NCI-H510A (cell line): ENCODE measurements at places on chromosomes 5 and 9.

- no peak for DNase-seq
These were observed 85.3 kb downstream of the TTLL11 start for GRCh38 chr9:122007837-122008236.

- no peak for DNase-seq
These were observed 251.3 kb upstream of the RFX3 start for GRCh38 chr9:3777137-3777536.

DNA sequence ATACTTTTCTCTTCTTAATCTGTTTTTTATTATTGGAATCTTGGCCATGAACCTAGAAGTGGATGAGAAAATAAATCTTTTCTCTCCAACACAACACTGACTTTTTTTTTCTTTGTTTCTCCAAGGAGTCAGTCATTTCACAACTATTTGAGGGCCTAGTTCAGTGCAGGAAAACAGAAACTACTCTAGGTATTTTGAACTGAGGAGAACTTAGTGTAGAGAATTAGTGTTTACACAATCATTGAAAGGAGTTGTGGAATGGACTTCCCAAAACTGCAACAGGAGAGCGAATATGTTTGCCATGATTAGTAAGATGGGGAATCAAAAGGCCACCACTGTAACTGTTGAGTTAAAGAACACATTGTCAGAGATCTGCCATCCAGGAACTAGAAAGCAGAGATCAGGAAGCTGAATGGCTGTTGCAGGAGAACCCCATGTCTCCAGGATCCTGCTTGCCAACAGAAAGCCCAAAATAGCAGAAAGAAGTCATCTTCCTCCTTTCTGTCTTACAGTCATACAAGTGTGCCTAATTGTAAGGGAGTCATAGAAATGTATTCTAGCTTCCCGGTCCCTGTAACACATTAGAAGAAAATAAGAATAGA is 20.3 kb upstream of the PCDH1 start:
- DNase-seq = no peak

DNA sequence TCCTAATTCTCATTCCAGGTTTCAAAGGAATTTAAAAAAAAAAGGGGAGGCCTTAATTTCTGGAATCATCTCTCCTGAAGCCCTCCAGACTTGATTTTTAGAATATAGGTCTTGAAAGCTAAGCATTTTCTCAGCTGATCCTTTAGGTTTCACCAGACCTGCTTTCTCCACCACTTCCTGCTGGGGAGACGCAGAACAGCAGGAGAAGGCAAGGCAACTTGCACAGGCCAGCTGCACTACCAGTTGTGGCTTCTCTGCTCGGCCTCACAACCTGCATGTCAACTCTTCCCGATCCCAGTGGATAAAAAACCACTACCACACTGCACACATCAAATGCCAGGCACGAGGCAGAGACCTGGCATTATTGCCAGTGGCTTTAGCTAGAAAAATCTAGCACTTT is 119.8 kb downstream of the SIL1 start:
- no peak for DNase-seq

- DNase-seq = no peak
These were observed 922 bp downstream of the LMX1B start for GRCh38 chr9:126614455-126615244.

GRCh38 chr5:61653807-61654580 is 321.9 kb downstream of the ZSWIM6 start:
- DNase-seq = no peak

DNA sequence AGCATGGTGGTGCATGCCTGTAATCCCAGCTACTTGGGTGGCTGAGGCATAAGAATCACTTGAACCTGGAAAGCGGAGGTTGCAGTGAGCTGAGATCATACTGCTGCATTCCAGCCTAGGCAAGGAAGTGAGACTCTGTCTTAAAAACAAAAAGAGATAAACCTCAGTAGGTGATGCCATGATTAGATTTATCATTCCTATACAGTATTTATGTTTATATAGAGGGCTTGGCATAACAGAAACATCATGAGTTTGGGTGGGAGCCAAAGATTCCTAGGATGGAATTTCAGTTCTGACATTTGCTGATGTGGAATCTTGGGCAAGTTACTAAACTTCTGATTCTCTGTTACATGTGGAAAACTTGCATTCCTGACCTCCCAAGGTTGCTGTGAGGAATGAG is 22.3 kb downstream of the RFK start:
- no peak for DNase-seq

DNA sequence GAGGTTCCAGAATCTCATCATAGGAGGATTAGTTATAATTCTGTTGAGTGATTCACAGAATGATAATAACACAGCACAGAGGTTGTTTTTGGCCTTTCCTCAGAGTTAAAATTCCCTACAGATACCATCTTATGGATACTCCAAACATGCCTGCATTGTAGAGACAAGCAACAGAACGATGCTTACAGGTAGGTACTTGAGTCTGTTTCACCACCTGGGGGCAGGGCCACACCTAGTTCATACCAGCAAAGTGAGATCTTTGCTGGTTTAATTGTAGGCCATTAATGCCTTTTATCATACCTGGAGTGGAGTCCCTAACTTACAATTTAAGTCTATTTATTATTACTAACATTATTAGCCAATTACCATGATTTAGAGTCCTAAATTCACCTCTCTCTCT is 416.5 kb upstream of the TLE4 start:
- DNase-seq = no peak

- DNase-seq = no peak
These were observed 43.3 kb downstream of the TMC1 start for GRCh38 chr9:72564479-72565281.

- DNase-seq = no peak
These were observed 126.0 kb downstream of the STK32A start for GRCh38 chr5:147360816-147361215.

DNA sequence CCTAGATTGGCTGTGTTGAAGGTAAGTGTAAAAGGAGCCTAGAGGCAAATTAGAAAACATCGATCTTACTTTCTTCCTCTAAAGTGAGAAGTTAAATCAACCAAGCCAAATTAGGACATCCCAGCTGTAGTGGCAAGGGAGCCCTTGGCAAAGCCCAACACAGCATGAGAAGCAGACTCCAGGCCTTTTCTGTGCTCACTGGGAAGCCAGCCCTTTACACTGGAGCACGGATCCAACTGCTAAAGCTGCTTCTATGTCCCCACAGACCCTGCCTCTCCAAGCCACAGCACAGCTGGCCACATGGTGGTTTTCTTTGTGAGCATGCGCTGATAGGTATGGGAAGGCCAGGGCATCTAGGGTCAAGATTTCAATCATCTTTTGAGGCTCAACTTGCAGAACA is 94.1 kb downstream of the APBA1 start:
- DNase-seq = no peak

DNA sequence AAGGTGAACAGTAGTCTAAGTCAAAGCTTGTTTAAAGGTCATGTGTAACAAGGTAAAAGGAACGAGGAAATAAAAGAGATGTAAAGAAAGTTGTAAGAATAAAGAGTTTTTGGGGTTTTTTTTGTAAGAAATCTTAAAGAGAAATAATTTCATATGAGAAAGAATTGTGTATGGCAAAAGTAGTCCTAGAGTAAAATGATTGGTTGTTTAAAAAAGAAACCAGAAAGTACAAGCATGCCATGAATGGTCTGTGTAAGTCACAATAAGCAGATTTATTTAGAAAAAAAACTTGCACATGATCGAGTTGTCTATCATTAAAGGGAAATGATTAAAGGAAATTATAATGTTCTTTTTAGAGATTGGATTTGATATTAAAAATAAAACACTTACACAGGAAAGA is 172.6 kb upstream of the TUSC1 start:
- DNase-seq = no peak

DNA sequence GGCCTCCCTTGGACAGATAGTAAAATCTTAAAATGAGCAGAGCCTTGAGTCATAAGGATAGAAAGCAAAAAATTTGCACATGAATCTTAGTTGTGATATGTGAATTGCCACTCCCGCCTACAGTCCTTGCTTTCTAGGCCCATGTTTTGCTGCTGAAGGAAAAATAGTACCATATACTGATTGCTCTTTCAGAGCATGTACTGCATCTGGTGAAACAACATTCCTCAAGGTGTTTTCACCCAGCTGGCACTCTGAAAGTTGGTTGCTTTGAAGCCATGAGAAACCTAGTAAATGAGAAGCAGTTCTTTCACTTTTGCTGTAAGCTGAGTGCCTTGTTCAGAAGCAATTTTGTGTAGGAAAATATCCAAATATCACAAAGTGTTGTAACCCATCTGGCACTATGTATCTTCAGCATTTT is 10.3 kb downstream of the CDC37L1 start:
- no peak for DNase-seq

DNA sequence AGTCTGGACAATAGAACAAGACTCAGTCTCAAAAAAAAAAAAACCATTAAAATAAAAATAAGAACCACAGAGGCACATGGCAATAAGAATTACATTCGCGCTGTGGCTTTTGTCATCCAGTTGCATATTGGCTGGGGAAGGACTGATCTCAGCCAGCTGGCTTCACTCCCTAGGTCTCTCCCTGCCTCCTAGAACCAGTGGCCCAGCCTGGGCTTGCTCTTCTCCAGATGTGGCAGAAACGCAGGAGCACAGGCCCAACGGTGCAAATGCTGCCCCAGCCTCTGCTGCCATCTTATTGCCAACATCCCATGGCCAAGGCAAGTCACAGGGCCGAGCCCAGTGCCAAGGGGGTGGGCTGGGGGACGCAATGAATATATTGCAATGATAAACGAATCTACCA is 37.0 kb downstream of the NKX2-5 start:
- no peak for DNase-seq

DNA sequence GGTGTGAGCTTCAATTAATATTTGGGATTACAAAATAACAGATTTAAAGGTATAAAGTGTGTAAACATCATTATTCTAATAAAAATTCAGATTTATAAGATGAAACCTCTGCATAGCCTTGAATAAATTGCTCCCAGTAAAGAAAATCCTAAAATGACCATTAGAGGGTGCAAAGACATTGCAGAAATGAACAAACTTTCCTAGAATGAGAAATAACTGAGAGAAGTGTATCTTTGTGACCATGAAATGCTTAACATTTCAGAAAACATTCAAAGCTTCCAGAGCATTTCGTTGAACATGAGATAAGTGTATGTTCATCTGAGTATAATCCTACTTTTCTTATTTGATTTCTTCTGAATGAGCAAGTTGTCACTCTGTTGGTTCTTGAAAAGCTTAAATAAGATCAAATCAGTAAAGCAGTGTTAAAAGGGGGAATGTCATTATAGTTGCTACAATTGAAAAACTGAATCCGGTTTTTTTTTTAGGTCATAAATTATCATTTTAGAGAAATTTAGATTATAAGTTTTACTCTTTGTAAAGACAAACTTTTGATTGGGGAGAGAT is 24.7 kb upstream of the NUDT12 start:
- no peak for DNase-seq

DNA sequence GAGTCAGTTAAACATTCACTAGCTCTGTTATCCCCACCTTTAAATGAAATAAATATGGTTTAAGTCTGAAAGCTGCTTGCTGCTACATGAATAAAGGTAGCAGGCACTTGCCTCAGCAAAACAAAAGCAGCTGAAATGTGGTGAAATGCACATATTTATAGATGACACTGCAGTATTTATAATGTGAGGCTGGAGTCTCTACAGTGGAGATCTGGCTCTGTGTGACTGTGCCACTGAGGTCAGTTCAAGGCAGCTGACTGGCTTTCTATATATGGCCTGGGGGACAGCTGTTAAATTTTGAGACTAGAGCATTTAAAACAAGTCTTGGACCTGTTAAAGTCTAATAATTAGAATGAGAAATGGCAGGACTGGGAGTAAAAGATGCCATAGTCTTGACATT is 859.6 kb upstream of the SEMA6A start:
- DNase-seq = no peak

DNA sequence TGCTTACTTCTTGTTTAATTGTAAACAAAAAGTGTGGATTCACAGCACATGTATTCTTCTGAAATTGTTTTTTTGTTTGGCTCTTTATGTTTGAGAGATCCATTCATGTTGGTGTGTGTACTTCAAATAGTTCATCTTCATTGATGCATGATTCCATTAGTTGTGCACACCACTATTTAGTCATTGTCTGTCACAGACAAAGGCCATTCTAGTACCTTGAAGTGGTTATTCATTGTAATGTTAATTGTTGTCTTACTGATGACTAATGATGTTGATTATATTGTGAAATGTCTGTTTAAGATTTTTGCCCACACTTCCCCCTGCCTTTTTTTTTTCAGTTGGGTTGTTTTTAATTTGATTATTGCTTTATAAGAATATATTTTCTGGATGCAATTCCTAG is 391.3 kb downstream of the DIRAS2 start:
- no peak for DNase-seq

- DNase-seq = no peak
These were observed 276.8 kb downstream of the MCTP1 start for GRCh38 chr5:95007921-95008597.

- no peak for DNase-seq
These were observed 4.8 kb downstream of the NKD2 start for GRCh38 chr5:1013238-1013947.

DNA sequence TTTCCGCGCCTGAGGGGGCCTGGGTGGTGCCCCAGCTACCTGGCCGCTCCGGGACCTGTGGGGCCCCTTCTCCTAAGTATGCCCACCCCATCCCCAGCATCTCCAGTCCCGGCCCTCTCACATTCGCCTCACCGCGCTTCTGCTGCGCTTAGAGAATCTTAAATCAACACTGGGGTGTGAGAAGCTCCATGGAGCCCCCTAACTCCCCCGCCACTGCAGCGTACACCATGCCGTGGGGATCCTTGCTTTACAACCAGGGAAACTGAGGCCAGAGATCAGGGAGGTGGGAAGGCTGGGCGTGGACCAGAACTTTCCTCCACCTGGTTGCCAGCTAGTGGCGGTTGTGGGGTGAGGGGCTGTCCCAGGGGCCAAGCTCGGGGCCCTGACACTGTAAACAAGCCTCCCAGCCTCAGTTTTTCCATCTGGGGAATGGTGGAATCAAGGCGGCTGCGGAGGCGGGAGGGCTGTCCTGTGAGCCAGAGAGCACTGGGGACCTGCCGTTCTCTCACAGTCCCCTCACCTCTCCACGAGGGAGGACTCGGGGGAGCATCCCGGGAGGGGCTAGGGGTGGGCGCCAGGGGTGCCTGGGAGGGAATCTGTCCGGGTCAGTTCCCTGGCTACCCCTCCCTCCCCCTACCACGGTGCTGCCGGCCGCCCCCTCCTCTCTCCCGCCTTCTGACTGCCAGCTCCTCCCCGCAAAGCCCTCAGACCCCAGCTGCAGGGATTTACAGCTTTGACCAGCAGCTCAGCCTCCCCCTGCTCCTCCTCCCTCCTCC is 161.2 kb downstream of the C9orf50 start:
- no peak for DNase-seq

GRCh38 chr5:169272731-169273427 is 28.1 kb downstream of the SLIT3 start:
- peak; percentile 20 for DNase-seq
